ENCODE measurements at places on chromosomes 4 and X.

DNA sequence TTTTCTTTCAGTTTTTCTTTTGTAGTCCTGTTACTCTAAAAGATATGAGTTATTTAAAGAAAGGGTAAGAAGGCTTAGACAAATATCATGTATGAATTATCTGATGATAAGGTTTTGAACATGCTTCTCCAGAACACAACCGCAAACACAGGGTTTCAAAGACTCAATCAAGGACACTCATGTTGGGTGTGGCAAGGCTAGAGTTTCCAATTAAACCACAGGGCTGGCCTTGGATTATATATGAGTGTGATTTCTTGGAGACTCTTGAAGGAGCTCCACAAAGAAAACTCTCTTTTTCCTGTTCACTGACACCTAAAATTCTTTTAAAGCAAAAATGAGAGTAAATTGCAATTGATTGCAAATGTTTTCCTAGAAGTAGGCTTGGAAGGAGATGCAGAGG, 110.1 kb upstream of the PDLIM3 start:
- DNase-seq, result no peak

DNA sequence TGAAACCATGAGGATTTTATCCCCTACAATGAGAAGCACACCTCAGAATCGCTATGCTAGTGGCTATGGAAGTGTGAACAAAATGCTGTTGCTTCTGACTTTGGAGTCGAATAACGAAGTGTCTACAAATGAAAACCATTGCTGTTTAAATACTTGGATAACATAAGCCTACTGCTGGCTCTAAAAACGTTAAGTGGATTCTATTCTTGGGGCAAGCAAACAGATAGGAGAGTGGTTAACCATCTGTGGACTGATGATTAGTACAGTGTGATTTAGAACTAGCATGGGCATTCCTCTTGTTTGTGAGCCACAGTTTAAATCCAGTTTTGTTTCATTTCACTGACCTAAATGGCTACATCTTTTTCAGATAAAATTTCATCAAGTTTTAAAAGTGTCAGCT, 109.7 kb upstream of the PNPLA4 start:
- no peak for DNase-seq

DNA sequence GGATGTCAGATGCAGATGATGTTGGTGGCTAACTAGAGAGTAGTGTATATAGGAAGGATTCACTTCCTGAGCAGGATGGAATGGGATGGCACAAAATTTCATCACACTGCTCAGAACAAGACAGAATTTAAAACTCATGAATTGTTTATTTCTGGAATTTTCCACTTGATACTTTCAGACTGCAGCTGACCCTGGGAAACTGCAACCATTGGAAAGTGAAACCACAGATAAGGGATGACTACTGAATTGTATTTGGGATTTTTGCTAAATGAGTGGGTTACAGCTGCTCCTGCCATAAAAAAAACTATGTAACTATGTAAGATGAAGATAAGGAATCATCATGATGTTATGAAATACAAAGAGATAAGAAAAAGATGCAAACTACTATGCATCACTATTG, 51.4 kb downstream of the NPY5R start:
- DNase-seq, result no peak

GRCh38 chr4:82097504-82097903, 276.3 kb downstream of the HNRNPD start:
- no peak for DNase-seq

DNA sequence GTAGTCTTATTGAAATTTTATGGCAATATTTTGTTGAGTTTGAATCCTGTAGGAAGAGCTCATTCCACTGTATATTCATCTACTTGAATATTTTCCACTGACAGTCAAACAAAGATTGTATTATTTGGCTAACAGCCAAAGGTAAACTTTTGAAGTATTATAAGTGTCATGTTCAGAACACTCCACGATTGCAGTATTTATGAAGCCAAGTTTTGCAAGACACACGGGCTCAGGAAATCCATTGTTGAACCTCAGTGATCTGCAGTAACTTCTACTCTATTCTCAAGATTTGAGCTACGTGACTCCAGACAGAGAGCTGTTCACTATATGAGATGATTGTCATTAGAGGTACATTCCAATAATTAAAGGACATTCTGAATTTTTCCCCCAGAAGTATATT, 302.7 kb upstream of the ADGRL3 start:
- no peak for DNase-seq

DNA sequence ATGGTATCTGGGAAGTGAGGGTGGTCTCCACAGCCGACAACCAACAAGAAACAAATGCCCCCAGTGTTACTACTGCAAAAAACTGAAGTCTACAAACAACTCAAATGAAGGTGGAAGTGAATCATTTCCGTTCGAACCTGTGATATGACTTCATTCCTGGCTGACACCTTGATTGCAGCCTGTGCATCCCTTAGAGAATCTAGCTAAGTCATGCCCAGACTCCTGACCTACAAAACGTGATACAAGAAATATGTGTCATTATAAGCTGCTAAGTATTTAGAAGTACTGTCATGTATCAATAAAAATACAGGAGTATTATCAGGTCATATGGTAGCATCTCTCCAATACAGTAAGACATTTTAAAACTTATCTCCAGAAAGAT, 959.7 kb upstream of the LCORL start:
- DNase-seq, result no peak

DNA sequence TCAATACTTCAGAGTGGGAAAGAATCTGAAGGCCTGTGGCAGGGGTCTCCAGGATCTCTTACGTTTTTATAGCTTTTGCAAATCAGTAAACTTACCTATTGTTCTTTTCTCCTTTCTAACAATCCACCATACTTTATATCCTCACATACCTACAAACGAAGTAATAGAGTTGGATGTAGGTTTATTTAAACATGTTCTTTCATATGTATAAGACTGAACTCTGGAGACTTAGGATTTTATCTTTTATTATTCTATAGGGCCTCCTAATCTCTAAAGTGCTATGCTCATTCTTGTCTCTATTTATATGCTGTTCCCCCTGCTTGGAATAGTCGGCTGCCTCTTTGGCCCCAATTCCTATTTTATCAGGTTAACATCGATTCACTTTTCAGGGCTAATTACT, 43.8 kb upstream of the NUDT6 start:
- no peak for DNase-seq

- no peak for DNase-seq
Observed at GRCh38 chr4:159248384-159249178, 145.7 kb downstream of the RAPGEF2 start.

DNA sequence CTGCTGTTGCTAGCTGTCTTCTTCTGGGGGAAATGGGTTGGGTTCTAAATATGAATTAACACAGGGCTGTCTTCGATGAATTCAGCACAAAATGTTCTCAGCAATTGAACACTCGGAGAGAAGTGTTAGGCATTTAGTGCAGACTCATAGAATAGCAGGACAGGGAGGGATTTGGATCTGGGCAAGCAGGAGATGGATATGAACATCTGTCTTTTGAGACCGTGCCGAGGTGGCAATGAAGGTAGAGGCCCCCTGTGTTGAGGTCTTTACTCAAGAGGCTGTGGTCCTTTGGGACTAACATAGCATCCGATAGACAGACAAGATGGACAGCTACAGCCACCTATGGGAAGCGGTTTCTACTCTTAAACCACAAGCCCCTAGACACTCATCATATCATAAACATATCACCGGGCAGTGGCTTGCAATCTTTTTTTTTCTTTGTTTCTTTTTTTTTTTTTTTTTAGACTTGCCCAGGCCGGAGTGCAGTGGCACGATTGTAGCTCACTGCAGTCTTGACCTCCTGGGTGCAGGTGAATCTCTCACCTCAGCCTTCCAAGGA, 6.7 kb downstream of the CD99 start:
- DNase-seq, result no peak

DNA sequence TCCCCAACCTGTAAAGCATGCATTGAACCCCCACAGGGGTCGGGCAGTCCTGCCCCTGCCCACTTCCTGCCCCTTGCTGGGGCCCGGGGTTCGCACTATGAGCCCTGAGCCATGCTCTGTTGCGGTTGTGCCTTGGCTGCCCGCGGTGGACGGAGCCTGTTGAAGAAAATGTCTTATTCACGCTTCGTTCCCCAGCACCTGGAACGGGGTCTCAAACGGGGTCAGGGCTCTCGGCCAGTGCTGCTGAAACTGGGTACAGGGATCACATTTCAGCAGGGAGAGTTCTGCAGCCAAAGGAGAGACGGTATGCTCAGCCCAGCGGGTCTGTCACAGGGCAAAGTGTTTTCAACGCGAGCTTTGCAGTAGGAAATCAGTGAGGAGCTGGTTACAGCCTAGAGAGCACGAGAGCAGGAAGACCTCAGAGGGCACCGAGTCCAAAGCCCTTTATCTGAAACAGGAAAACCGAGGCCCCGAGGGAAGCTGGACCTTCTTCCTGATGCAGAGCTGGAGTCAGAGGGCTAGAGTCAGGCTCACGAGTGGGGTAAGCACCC, 46.3 kb upstream of the AFAP1 start:
- DNase-seq, result no peak

DNA sequence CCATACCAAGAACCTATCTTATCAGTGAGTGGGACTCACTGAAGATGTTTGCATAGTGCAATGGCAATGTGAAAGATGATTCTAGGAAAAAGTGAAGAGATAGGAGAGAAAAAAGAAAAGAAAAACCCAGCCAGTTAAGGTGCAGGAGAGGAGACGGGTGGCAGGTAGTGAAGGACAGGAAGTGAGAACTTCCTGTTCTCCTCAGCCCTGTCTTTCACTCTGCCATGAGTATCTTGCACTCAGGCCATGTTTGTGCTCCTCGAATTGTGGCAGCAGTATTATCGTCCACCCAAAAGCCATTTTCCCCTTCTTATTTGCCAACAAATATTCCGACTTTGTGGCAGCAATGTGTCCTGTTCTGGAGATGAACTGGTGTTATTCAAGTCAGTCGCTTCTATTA, 8.6 kb upstream of the ENPEP start:
- DNase-seq, result no peak

DNA sequence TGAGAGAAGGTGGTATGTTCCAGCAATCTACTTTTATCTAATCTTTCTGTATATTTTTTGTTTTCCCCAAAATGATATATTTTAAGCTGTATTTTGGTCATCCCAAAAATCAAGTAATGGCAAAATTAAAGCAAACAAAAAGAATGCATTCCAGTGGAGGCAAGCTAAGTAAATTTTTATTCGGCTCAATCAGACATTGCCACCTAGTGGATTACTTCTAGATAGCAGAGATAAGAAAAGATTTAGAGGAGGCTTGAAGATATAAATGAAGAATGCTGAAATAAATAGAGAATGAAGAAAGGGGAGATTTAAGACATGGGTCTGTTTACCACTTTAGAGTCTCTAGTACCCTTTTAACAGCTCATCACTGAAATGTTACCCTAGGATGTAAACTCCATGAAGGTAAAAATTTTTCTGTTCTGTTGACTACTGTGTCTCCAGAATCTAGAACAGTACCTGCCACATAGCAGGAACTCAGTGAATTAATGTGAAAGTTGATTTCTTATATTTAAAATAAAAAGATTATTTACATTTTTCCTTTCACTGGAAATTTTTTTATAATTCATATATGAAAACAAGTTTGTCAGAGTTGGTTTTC, 110.9 kb upstream of the ANK2 start:
- no peak for DNase-seq

All from hematopoietic multipotent progenitor cell treated with erythropoietin and hydrocortisone succinate and interleukin-3 and kit ligand, for 17 days (in vitro differentiated cells).